ENCODE measurements at places on chromosomes 13 and 19.
A peak's percentile ranks its signal among the peaks of the same experiment; 100 is the strongest.

DNA sequence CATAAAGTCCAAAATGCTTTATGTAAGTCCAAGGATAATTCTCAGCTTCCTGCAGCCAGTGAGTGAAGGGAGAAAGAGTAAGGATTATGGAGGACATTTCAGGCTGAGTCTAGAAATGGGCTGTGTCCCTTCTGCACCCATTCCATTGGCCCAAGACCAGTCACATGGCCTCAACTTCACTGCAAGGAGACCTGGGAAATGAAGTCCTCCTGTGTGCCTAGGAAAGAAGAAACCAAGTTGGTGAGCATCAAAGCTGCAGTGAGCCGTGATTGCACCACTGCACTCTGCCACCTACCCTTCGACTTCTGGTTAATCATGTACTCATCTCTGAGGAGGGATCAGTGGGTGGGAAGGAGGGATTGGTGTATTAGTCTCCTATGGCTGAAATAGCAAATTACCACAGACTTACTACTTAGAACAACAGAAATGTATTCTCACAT, 3.6 kb upstream of the CD37 start:
- DNase-seq: peak; percentile 56

GRCh38 chr13:40875583-40875982, 86.2 kb downstream of the SLC25A15 start:
- no peak for DNase-seq

GRCh38 chr19:13597640-13598039, 91.4 kb upstream of the CACNA1A start:
- DNase-seq: peak; percentile 46

GRCh38 chr19:31543456-31543855, 194.2 kb upstream of the TSHZ3 start:
- no peak for DNase-seq

DNA sequence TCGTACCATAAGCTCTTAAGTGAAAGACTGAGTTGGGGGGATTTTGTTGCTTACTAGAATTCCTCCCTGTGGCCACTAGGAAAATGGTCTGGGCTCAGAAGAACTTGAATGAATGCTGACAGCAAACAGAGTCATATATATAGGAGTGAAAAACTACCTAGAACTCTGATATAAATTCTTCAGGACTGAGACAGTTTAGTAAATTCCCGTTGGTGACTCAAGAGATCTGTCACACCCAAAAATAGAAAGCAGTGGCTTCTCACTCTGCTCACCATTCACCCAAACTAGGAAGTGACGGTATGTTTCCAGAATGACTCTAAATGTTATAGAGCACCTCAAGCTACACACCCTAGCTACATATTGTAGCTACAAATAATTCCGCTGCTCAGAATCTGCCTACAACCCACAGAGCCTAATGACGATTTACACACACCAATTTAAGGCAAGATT, 116.2 kb downstream of the TBC1D4 start:
- no peak for DNase-seq

DNA sequence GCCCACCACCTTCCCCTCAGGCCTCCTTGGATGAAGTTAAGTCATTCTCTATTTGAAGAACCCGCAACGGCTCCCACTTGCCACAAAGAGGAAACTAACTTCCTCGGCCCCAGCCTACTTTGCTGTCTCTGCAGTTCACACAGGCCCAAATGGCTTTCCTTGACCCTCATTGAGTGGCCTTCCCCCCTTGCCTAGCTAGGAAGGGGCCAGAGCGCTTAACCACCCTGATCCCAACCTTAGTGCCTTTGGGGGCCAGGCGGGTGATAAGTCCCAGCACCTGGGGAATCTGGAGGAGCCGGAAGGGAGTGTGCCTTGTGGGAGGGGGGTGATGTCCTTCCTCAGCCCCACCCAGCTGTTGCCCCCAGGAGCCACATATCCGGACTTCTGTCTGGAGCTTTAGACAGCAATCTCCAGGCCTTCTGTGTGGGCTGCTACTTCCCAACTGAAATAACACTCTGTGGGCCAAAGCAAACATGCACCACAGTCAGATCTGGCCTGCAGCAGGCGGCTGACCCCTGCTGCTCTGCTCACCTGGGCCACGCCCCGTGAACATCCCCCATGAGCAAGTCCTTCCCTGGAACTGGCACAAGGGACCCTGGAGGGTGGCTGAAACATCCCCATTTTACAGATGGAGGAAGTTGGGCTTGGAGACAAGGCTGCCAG, 10.5 kb downstream of the NECTIN2 start:
- DNase-seq: no peak

GRCh38 chr13:46795321-46795720, 1.6 kb downstream of the ESD start:
- DNase-seq: no peak

DNA sequence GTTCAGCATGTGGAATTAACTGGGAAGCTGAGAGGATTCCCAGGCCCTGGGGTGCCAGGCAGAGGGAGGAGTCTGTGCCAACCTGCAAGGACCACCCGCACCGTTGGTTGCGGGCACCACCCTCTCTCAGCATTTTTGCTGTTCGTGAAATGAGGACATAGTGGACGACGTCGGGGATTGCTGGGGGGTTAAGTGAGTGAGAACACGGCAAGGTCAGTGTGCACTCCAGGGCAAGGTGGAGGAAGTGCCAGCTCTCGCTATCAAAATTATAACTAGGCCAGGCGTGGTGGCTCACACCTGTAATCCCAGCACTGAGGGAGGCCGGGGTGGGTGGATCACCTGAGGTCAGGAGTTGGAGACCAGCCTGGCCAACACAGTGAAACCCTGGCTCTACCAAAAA, 2.2 kb downstream of the FXYD3 start:
- DNase-seq: no peak

DNA sequence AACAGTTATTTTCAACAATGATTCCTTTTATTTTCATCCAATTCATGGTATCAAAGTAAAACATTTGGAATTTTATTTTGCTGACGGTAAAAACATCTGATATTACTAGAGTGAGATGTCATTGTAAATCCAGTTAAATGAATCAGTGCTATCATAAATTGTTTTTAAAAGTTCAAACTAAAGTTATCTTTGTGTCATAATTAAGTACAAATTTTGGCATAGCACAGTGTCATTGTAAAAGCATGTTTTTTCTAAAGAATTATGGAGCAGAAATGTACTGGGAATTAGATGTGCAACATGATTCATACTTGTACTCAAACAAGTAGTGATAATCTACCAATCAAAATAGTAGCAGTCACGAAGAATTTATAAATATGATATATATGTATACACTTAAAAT, 92.8 kb downstream of the FAM216B start:
- DNase-seq: no peak

DNA sequence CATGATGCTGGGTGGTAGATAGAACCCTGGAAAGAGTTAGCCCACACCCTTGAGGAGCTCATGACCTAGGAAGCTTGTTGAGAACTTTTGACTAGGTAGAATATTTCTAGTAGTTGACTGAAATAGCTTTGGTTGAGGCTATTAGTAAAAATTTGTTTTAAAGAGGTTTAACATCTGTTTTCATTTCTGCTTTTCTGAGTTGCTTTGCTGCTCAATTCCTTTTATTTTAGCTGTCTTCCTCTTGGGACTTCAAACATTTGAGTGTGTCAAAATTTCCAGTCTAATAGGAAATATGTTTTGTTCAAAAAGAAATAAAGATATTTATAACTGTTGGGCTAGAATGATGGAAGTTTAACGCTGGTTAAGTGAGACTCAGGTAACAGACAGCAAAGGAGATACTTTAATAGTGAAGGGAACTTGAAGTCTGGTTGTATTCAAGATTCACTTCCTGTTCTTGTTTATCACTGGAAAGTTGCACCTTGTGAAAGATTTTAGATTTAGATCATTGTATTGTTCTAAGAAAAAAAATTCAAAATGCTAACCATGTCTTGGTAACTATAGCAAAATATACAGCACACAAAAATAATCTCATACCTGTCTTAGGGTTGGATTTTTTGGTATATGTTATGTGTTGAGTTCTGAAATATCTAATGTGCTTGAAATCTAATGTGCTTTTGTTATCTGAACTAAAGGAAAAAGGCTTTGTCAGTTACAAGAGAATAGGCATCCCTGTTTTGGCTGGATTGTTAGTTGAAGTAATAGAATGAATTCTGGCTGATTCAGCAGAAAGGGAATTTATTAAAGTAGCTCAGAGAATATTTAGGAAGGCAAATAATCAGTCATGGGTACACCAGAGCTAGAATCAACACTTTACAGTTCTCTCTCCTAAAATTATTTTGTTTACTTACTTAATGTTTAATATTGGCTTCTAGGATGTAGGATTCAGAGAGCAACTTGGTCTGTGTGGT, 24.4 kb upstream of the GPR18 start:
- peak; percentile 44 for DNase-seq

DNA sequence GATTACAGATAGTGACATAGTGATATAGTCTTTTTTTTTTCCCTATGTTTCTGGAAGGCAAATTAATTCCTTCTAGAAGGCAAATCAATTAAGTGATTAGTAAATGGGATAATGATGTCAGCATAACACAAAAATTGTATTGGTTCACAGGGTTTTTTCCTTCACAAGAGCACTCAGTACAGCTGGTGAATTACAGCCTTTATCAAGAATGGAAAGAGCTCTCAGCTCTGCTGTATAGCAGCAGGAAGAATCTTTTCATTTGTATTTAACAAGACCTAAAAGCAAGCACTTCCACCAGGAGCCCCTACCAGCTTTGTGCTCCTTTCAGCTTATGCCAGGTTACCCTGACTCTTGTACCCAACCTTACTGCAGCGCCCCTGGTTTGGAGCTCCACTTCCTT, 90.8 kb downstream of the SERP2 start:
- no peak for DNase-seq

DNA sequence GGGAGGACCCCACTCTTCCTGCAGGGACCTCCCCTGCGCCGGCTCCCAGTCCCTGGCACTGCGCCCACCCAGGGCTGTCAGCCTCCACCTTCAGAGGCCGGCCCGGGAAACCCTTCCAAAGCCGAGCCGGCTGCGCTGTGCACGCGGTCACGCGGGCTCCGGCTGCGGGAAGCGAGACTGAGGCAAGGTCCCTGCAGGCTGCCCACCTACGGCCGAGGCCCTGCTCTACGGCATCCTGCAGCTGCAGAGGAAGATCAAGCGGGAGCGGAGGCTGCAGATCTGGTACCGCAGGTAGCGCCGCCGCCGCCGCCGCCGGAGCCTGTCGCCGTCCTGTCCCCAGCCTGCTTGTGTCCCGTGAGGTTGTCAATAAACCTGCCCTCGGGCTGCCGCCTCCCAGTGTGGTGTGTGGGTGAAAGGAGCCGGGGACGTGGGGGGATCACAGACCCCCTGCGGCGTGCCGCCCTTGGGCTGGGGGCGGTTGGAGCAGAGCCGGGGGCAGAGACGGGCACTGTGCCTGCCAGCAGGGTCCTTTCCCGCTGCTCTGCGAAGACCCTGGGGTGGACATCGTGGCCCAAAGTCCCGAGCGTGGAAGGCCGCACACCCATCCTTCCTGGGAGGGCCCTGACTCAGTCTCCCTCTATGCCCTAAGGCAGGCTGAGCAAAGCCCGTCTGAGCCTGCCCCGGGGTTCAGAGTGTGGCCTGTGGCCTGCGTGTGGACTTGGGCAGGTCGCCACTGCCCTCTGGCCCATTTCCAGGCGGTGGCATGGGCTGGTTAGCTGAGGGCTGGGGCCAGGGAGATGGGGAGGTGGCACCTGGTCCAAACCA, 5.9 kb downstream of the GAMT start:
- DNase-seq: no peak

DNA sequence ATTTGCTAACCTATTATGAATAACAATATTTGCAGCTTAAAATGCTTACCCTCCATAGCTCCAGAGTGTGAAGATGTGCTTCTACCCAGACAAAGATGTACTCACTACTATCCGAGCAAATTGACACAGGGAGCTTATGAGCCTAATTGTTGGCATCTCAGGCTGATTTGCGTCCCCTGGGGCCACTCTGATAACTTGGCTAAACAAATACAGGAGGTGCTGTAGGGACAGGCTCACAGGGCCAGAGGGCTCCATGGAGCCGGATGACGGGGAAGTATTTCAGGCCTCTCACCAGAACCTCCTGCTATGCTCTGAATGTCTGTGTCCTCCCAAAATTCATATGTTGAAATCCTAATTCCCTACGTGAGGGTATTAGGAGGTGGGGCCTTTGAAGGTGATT, 26.7 kb upstream of the C19orf12 start:
- no peak for DNase-seq

DNA sequence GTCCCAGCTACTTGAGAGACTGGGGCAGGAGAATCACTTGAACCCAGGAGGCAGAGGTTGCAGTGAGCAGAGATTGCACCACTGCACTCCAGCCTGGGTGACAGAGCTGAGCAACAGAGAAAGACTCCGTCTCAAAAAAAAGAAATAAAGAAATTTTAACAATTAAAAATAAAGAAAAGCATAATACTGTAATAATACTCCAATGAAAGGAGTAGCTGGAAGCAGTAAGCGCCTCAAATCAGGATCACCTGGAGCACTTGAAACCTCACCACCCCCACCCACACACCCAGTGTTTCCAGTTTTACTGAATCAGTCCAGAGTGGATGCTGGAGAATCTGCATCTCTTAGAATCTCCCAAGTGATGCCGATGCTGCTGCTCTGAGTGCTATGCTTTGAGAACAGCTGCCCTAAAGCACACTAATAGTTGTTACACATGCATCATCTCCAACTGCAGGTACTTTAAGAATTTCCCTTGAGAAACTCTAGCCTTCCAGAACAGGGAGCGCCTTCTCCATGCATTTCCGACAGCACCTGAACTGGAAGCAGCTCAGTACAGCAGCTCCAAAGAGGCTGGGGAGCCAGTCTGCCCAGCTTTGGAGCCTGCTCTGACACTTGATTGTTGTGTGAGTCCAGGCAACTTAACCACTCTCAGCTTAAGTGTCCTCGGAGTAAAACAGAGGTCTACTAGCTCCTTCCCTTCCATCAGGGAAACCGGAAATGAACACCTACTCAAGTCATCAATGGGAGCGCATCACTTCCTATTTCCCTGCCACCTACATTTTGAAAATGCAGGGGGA, 2.9 kb downstream of the ABCC4 start:
- no peak for DNase-seq

- DNase-seq: no peak
These were observed 7.0 kb downstream of the ZNF749 start for GRCh38 chr19:57441979-57442752.

GRCh38 chr19:1453525-1454364, 3.8 kb downstream of the APC2 start:
- DNase-seq: no peak

DNA sequence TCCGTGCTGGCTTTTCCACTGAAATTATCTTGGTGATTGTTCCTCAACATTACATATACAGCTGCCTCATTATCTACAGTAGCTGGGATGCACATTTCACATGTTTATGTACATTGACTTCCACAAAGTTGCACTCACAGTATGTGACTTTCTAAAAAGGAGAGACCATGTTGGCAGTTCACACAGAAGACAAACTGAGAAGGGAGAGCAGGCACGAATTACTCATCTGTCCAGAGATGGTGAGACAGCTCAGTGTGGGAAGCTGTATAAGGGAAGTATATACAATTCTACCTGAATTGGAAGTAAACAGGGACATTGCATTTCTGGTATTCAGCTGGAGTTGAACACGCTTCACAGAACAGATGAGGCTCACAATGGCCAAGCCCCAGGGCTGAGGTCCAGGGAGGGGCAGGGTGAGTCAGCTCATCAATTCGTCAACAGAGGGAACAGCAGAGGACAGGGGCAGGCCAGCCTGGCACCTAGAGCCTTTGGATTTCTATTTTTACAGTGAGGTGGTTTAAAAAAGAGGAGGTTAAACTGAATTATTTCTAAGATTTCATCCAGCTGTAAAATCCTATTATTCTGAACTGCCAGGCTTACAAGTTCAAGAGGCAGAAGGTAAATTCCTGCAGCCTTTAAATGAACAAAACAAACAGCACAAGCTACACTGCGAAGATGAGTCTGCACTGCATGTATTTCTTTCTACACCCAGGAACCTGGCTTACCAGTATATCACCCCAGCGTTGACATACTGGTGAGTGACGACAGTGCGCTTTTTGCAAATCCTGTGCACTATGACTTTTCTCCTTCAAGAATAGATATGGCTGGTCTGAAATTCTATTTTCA, 9.8 kb downstream of the PARP4 start:
- DNase-seq: no peak
